ENCODE measurements at places on chromosomes 12 and 14.

DNA sequence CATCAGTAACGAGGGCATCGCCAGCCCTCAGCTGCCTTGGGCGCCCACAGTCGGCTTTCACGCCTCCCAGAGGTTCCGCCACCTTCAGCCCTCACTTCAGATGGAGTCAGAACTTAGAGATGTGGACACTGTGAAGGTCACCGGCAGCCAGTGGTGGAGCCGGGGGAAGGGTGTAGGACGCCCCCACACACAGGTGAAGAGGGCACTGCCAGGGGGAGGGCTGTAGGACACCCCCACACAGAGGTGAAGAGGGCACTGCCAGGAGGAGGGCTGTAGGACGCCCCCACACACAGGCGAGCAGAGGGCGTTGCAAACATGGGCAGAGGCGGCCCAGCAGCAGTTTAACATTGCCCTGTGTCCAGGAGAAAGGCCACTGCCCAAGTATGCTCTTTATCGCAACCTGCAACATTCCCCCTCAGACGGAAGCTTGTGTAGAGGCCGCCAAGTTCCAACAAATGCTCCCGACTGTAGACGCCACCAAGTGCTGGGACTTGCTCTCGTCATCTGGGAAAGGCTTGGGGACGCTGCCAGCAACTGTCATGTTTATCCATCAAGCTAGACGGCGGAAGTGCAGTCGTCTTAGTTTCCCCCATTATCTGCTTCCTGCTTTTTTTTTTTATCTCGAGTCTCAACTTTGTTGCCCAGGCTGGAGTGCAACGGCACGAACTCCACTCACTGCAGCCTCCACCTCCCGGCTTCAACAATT is 4.9 kb upstream of the ANKLE2 start:
- DNase-seq = no peak

DNA sequence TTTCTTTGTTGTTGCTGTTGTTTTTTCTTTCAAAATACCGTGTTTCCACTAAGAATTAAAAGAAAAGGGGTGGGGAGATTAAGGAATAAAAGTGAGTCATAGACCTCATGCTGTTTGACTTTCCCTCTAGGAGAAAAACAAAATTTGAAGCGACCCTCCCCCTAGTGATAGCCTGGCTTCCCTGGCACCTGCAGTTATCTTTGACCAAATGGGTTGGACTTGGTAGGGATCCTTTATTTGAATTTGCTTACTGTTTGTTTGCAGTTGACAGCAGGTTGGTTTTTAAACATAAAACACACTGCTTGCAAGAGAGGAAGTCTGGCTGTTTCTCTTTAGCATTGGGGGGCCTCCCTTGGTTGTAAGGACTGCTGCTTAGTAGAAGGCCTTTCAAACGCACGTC is 14.0 kb downstream of the OTX2 start:
- DNase-seq = no peak

DNA sequence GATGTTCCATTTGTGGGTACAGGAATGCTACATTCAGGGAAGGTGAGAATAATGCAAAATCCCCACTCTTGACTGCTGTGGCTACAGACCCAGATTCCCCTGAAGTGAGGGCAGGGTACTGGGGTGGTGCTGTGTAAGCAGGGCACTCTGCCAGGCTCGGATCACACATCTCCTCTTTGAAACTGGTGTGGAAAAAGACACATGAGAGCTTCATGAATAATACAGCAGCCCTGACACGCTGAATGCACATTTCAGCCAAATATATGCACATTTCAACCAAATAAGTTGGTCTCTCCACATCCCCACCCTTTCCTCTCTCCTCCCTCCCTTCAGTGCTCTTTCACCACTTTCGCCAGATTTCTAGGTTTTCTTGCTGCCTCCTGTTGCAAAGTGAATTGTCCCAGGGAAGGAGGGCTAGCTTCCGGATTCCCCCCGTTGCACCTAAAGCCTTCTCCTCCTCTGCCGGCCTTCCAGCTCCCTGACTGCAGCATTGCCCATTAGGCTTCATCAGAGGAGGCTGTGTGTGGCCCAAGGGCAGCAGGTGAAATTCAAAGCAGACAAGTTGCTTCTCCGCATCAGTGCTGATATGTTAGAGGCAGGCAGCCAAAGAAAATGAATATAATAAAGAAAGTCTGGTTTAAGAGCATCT is 118.2 kb upstream of the TMCC3 start:
- DNase-seq = no peak

DNA sequence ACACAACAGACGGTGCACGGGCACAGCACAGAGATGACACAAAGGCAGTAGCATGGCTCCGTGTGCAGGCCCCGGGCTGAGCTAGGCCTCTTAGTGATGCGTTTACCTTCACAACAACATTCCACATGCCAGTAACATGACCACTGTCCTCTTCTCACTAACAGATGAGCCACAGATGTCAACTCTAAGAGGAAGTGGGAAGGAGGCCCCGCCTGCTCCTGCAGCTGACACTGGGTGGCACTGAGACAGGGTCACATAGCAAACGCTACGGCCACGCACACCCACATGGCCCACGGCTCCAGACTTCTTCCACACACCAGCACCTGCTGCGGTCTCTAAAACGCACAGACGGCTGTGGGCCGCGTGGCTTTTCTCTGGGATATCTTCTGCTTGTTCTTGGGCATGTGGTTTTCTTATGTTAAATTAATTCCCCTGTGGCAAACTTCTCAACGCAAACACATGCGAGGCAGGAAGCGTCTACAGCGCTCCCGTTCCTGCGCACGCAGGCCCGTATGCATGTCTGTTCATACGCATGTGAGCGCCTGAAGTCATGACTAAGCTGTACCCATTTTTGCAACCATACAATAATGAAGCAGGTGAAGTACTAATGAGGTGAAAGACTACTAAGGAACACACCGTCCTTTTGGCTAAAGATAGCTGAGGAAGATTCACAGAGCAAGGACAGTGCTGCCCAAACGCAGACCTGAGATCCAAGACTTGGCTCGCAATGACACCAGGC is 26.8 kb downstream of the AMN start:
- DNase-seq = no peak

DNA sequence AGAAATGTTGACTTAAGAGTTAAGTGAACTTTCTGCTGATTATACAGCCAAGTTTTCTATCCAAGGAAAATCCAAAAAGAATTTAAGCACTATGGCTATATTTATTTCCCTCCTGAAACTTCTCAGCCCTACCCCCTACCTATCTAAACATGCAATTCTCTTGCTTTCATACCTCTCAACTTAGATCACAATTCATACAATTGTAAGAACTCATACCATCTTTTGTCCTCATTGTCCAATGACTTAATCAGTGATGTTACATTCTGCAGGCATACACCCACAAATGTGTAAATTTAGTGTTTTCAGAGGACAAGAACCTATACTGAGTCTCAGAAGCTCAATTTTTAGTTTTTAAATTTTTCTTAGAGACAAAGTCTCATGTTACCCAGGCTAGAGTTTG is 62.1 kb downstream of the ZFC3H1 start:
- no peak for DNase-seq

GRCh38 chr14:68416171-68416570 is 376.7 kb downstream of the ZFP36L1 start:
- no peak for DNase-seq

- no peak for DNase-seq
Observed at GRCh38 chr12:2084553-2085296, 31.9 kb downstream of the CACNA1C start.

DNA sequence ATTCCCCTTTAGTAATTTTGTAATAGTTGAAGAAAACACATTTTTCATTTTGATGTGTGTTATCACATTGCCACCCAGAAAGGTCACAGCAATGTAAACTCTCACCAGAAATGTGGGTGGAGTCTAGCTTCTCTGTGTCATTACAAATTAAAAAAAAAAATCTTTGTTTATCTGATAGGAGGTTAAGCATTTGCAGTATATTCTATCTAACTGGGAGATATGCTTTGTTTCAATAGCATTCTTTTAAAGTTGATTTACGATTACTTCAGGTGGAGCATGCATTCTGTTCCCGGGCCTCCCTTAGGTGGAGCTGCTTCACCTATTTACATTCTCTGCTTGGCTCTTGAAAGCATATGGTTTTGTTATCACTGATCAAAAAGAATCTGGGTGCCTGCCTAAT is 7.8 kb downstream of the ADIPOR2 start:
- DNase-seq = no peak

GRCh38 chr12:132541200-132541599 is 51.2 kb downstream of the FBRSL1 start:
- DNase-seq = no peak

- no peak for DNase-seq
Observed at GRCh38 chr14:36078080-36078479, 98.4 kb downstream of the PTCSC3 start.

GRCh38 chr12:66929121-66929520 is 250.2 kb upstream of the GRIP1 start:
- no peak for DNase-seq

- no peak for DNase-seq
Observed at GRCh38 chr12:82655751-82656150, 31.0 kb upstream of the TMTC2 start.

DNA sequence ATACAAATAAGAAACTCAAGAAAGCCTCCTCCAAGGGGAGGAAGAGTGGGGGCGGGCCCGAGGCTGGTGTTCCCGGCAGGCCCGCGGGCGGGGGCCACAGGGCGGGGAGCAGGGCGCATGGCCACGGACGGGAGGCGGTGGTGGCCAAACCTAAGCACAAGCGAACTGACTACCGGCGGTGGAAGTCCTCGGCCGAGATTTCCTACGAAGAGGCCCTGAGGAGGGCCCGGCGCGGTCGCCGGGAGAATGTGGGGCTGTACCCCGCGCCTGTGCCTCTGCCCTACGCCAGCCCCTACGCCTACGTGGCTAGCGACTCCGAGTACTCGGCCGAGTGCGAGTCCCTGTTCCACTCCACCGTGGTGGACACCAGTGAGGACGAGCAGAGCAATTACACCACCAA is 8.7 kb downstream of the DACT1 start:
- no peak for DNase-seq

DNA sequence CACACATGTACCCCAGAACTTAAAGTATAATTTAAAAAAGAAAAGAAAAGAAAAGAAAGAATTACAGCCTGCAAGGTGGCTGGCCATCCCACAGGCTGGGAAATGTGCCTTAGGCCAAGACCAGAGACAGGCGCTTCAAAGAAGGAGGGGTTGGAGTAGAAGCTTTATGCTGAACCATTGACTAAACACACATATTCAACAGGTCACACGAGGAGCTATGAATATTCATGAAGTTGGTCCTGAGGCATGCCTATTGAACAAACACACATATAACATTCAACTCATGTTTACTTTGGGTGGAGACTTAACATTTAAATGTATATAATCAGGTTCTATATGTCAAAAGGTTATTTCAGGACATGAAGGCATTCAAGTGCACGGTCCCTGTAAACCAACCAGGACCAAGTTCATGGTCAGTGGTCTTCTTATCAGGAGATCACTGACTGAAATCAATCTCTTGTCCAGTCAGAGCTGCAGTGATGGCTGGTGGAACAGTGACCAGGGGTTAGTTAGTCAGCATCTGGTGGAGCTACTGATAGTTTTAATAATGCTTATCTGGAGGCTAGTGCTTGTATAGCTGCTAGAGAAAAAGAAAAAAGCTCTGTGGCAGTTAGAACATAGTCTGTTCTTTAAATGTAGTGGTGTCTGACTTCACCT is 35.6 kb upstream of the ITPR2 start:
- DNase-seq = no peak
